Hematopoietic multipotent progenitor cell treated with erythropoietin and hydrocortisone succinate and interleukin-3 and kit ligand, for 4 days (in vitro differentiated cells): ENCODE measurements at places on chromosomes 13 and 19.

- DNase-seq = no peak
These were observed 67.1 kb downstream of the NUFIP1 start for GRCh38 chr13:44921931-44922758.

DNA sequence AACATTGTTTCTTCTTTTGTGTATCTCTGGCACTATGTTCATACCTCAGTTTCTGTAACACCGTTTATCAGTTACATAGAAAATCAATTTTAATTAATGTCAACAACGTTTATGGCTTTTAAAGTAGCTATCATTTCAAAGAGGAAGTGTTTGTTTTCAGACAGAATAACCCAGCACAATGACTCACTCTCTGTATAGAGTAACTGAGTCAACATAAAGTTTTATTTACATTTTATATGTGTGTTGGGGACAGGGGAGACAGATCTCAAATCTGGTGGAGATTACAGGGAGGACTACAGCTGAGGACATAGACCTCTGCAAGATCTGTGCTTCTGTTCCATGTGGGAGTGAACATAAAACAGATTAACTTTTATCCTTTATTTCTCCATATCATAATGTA is 2590.1 kb downstream of the PCDH9 start:
- no peak for DNase-seq

DNA sequence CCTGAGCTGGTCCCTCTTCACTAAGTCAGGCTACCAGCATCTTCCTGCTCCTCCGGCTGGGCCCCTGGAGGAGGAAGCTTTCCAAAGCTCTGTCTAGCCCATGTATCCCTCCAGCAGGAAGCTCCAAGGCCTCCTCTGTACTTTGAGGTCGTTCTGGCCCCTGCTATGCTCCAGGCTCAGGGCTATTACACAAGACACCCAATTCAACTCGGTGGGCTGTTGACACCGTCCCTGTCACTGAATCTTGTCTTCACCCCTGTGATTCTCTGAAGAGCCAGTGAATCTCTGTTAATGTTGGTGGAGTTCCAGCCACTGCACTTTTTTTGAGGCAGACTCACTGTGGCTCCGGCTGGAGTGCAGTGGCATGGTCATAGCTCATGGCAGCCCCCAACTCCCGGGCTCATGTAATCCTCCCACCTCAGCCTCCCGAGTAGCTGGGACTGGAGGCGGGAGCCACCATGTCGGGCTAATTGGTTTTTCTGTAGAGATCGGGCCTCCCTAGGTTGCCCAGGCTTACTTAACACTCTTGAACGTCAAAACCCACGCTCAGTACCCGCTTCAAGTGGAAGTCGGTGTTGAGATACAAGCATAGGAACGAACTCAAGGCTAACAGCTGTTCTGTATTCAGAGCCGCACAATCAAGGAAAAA is 512 bp upstream of the REX1BD start:
- DNase-seq = no peak

GRCh38 chr19:49858088-49858985 is 7.4 kb downstream of the PTOV1 start:
- DNase-seq = no peak

DNA sequence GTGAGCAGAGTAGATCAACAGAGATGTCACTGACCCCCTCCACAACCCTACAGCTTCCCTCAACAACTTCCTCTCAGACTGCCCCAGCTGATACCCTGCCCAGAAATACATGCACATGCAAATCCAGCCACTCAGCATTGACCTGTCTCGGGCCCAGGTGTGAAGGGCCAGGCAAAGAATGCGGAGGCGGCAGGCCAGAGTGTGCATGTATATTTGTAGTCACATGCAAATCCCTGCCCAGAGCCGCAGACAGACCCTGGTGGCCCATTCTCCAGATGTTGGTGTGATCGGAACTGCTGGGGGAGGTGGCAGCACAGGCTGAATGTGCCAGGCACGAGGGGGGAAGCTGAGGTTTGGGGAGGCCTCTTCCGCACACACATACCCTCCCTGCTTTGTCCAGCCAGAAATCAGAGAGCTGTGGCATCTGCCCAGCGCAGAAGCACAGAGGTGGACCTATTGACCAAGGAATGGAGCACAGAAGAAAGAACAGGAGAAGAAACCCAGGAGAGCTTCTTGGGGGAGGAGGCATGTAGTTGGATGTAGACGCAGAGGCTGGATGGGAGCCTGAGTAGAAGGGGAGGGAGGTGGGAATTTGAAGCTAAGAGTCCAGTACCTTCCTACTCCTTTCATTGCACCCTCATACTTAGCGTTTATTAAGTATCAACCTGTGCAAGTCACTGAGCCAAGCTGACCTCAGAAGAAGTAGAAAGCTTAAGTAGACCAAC is 14.4 kb downstream of the MEF2B start:
- no peak for DNase-seq

- DNase-seq = no peak
These were observed at the start of gene LEUTX for GRCh38 chr19:39778763-39779162. TSS of gene LEUTX (plus strand) at chr19:39778854. CDS start at chr19:39778921, 67 bp downstream.

- peak; percentile 12 for DNase-seq
These were observed 216.5 kb downstream of the EFNB2 start for GRCh38 chr13:106318941-106319411.

GRCh38 chr13:89115307-89115706 is 1444.1 kb downstream of the SLITRK5 start:
- no peak for DNase-seq

- no peak for DNase-seq
These were observed 31.8 kb downstream of the ZNF787 start for GRCh38 chr19:56089344-56089743.

- no peak for DNase-seq
These were observed 6.5 kb upstream of the CCER2 start for GRCh38 chr19:38918526-38918925.

GRCh38 chr13:114024603-114025404 is 50.9 kb upstream of the C13orf46 start:
- DNase-seq = no peak

DNA sequence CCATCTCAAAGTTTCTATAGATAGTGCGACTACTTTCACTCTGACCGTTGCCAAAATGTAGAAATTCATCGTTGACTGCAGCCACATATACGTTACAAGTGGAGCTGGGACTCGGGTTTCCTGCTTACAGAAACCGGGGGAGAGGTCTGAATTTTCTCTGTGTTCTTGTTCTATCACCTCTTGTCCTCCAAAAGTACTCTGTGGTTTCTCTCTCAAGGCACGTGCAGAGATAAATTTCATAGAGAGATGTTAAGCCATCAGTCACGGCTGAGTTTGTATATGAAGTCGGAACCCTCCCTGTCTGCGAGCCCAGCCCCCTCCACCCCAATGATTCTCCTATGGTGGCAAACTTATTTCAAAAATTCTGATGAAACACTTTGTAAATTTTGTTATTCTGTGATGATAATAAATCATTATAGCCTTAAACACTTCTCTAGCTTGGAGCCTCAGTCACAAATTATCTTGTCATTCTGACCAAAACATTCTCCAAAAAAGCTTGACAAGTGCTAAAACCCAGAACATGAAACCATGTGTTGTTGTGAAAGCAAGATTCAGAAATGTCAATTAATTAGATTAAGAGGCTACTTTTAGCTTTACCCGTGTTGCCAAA is 87.5 kb downstream of the TSHZ3 start:
- DNase-seq = no peak

DNA sequence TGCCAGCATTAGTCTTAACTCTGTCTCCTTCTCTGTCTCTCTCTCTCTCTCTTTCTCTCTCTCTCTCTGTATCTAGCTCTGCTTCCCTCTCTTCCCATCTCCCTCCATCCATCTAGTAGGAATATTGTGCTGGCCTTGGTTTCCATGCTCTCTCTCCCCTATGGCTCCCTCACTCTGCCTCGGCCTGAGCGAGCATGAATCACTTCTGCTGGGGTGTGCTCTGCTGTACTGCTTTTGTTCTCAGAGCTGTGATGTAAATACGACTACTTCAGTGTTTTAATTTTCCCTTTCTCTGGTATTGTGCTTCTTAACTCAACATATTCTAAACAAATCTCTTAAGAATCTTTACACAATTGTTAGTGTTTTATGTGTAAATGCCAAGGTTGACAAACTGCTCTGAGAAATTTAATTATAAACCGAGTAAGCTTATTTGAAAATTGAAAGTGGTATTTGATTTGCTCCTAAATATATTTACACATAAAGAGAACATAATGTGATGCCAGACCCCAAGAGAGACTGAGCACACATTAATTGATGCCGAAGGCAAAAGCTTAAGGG is 211.5 kb upstream of the KL start:
- DNase-seq = no peak

GRCh38 chr13:43005460-43006236 is 13.6 kb upstream of the EPSTI1 start:
- DNase-seq = no peak

- DNase-seq = no peak
These were observed 35.6 kb upstream of the IL17D start for GRCh38 chr13:20667857-20668437.

DNA sequence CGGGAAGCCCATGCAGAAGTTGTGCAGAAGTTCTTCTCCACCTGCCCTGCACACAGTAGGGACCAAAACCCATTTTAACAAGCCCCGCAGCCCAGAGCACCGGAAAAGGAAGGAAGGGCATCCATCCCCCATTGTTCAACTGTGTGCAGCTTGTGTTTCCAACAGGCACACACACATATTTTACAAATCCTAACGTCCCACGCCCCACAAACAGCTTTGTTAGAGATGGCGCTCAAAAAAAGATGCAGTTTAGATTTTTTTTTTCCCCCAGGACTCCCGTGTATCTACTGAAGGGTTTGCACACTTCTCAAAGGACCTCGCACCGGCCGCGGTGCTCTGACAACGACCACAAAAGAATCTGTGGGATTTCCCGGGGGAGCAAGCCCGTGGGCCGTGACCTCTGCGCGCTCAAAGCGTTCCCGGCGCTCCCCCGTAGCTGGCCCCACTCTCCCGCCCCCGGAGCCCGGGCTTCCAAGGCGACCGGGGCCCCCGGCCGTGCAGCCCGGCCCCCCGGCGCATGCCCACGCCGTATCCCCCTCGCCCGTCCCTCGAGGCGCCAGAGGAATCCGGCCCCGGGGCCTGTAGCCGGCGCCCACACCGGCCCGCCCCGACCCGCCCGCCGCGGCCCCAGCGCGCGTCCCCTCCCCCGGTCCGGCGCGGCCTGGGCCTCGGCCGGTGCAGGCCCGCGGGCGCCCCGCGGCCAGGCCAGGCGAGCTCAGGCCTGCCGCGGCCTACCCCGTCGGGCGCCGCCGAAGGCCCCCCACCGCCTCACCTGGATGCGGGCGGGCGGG is 523 bp downstream of the ELAVL1 start:
- DNase-seq = peak; percentile 57

- DNase-seq = no peak
These were observed 21.0 kb downstream of the TM9SF2 start for GRCh38 chr13:99522298-99522697.

DNA sequence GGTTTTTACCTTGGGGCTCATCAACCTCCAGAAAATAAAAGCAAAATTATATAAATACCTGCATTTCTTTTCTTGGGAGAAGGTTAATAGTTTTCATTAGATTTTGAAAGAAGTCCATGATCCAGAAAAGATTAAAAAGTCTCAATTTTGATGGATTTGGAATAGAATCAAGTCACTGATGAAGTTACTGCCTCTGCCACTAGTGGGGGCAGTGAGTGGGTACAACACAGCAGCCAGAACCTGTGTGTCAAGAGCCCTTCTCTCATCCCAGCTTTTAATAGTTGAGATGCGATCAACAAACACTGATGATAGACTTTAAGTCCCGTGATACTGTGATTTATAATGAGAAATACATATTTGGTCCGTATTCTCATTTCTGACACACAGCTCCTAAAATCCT is 686.7 kb downstream of the DIAPH3 start:
- peak; percentile 14 for DNase-seq

DNA sequence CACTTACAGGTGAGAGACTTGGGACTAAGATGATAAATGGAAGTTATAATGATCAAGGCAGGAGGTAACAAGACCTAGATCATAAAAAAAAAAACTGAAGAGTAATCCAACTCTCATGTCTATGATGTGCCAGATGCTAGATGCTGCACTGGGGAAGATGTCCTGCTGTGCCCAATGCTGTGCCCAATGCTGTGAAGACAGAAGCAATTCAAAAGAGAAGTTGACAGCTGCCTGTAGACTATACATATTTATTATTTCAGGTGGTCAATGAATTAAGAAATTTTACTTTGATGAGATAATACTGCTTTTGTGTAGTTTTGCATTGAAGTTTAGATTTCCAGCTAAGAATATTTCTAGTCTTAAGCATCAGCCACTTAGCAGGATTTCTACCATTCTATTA is 21.5 kb downstream of the VWA8 start:
- DNase-seq = no peak

- peak; percentile 46 for DNase-seq
These were observed at the start of gene ERFL for GRCh38 chr19:41928221-41928683. TSS of gene ERFL (minus strand) at chr19:41928449. CDS start at chr19:41912919, 15,530 bp downstream.

DNA sequence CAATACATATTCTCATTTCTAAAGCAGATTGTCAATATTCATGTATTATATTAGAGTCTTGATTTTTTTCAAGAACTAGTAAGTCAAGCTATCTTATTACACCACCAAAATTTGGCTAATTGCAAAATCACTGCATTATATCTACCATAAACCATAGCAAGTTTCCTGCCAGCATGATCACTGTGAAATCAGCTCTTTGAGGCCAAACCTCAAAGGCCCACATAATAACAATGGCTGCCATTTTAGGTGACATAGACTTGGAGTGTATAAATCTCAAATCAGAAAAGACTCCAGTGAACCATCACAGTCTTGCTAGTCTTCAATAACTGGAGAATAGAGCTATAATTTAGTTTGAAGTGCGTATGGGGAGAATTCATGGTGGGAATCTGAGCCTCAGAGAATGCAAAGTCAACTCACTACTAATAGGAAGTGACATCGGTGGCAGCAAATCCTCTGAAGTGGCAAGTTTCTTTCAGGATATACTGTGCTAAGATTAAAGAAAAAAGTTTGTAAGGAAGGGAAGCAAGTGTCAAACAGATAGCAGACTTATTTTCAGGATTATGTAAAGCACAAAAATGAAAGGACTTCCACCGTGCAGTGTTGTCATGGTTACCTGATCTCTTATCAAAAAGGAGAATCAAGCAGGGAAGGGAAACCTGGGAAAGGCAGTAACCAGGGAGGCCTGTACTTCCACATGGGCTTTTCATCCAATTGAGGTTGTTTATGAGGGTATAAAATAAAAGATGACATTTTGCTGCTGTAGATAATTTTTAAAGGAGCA is 117.4 kb upstream of the FNDC3A start:
- peak; percentile 49 for DNase-seq

DNA sequence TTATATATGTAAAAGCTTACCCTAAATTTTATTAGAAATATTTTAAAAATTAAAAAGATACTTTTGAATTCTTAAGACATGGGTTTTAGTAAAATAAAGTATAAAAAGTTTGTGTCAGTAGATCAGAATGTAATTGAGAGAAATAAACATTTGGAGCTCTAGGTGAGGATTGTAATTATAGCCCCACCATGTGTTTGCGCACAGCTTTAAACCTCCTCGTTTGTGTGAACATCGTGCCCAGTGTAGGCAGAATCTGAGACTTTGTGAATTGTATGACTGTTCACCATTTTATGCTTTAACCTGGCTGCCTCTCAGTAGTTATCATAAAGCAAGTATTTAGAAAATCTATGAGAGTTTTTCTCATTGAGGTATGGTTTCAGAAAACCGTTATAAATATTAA is 29.1 kb downstream of the CUL4A start:
- DNase-seq = peak; percentile 59
